ENCODE measurements at places on chromosomes 5 and 9.

DNA sequence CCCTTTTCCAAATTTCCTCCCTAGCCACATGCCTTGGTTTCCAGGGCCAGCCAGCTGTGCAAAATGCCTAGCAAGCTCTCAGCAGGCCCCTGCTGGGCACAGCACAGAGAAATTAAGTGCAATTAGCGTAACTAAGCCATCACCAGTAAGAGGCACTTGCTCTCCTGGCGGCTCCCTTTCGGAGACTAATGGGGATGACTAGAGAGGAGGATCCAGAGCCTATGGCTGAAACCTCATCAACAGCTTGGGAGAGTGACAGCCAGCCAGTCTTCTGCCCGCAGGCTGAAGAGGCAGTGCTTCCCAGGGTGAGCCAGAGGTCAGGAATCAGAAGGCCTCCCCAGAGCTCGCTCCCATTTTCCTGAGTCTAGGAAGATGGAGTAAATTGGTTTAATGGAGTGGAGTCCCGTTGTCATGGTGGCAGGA, 108.4 kb downstream of the KCNIP1 start:
- no peak for DNase-seq

GRCh38 chr9:99069546-99069945, 35.4 kb upstream of the TGFBR1 start:
- DNase-seq: no peak

DNA sequence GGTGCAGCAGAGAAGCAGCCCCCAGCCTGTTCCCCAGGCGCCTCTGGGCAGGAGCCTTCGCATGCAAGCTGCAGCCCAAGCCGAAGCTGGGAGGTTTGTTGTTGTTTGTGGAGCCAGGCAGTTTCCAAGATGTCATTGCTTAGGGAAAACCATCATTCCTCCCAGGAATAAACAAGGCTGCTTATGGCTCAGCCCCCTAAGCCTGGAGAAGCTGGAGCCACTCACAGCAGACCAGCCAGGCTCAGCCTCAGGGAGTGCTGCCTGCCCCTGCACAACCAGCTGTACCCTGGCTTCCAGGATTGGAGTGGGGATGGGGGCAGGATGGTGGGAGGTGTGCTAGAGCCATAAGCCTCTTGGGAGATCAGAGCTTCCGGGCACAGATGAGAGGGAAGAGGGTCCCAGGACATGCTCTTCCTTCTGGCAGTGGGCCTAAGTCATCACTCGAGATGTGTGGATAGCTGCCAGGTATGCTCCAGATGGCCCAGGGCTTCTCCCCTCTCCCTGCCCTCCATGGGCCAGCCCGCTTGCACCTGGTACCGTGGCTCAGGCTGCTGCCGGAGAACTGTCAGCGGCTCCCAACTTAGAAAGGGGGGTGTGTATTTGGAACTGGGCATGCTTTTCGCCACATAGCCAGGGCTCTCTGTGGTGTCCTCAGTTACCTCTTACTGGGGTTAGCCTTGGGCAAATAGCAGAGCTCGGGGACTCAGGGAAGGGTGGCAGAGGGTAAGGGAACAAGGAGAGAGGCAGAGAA, 105.2 kb downstream of the RGS3 start:
- DNase-seq: no peak

- no peak for DNase-seq
These were observed 242.3 kb upstream of the IRX2 start for GRCh38 chr5:2993771-2994170.

DNA sequence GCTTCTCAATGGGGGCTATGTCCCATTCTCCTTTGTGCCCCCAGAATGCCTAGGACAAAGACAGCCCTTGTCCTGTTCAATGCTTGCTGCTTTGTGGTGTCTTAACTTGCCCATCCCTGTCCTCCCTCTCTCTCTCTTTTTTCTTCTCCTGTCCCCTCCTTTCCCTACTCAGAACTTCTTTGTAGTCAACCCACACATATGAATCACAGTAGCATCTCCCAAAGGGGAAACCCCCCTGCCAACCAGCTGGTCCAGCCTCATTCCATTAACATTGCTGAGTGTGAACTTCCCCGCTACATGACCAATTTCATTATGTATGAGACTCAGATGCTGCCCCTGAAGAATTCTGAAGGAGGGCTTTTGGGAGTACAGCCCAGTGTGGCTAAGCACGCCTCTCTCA, 408.3 kb downstream of the ENC1 start:
- no peak for DNase-seq

DNA sequence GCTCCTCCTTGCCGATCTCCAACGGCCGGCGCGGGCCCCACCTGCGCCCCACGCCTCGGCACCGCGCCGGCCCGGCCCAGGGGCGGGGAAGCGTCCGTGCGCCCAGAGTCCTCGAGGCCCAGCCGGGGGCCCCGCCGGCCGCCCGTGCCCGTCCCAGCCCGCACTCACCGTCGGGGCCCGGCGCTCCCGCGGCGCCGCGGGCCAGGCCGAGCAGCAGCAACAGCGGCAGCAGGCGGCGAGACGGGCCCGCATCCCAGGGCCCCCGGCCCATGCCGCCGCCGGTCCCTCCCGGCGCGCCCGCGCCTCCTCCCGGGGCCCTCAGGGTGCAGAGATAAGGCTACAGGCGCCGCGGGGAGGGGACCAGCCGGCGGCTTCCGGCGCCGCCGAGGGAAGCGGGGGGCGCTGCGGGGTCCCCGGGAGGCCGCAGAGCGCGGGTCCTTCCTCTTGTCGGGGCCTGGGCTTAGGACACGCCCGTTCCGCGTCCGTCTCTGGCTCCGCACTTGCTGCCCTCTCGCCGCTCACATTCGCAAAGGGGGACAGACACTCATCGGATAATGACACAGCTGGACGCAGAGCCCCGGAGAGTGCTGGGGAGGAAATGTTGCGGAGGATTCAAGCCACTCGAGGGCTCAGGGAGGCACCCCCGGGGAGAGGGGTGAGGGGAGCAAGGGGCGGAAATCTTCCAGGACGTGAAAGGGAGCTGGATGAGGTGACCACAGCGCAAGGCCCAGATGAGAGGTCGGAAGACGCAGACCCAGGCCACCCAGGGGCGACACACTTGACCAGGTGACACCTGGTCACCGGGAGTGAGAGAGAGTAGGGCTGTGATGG, at the start of gene SUSD1:
Gene SUSD1 (minus strand): TSS at position 333 of the 831 bp plus-strand sequence. CDS start 62 bp downstream, at position 271.
- DNase-seq: peak; percentile 85

GRCh38 chr9:35862328-35862727, 7.9 kb downstream of the OR13J1 start:
- no peak for DNase-seq

DNA sequence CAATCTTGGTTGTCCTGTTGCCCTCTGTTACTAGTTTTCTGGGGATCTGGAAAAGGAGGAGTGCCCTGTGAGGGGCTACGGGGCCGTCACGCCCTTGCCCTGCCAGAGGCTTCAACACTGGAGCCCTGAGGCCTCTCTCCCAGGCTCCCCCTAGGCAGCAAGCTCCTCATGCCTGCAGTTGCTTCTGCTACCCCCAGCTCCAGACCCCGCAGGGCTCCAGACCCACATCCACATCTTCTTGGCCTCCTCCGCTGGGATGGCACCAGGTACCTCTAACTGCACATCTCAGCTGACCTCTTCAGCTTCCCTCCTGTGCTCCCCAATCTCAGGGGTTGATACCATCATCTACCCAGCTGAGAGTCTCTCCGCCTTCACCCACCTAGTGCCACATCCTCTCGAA, 116.0 kb downstream of the ZNF354C start:
- peak; percentile 25 for DNase-seq

GRCh38 chr5:73901043-73901442, 275.0 kb downstream of the ARHGEF28 start:
- no peak for DNase-seq

DNA sequence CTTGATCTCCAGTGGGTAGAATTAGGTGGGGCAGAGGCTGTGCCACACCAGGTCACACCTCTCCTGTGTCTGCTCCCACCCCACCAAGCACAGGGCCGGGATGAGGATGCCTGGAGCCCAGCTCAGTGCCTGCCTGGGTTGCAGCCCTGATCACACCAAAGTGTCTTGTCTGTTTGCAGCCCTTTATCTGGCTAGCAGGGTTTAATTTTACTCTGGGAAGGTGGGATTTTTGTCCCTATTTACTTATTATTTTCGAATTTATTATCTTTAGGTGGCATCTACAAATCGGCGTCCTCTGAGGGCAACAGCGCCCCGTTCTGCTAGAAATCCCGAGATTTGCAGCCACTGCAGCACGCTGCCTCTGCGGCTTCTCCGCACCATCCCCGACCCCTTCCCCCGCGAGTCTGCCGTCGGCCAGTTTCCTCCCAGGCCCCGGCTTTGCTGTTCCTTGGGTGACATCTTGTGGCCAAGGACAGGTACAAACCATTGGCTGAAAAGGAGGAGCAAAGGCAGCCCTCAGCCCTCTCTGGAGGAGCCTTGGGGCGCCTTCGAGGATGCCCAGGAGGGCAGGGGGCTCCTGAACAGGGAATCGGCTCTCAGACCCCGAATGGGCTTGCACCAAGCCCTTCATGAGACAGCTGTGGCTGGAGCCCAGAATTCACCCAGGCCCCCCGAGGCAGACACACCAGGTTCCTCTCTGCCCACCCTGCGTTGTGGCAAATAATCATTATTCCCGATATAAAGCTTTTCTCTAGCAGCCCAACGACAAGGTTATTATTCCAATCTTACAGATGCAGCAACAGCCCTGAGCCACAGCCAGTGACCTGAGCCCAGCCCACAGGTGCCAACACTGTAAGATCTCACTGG, 113.0 kb downstream of the GAPVD1 start:
- DNase-seq: no peak

GRCh38 chr9:120197605-120198004, 382.4 kb downstream of the CDK5RAP2 start:
- no peak for DNase-seq

- DNase-seq: no peak
These were observed 148.8 kb downstream of the DCP2 start for GRCh38 chr5:113125371-113125770.
